ENCODE measurements at places on chromosomes 13 and 19. TPM values are rescaled to one million over a fixed set of nuclear protein-coding genes. Genes with fewer than 3 reads are reported as not detected.

Gene ZSCAN1
- total RNA-seq = under 0.01 TPM

DNA sequence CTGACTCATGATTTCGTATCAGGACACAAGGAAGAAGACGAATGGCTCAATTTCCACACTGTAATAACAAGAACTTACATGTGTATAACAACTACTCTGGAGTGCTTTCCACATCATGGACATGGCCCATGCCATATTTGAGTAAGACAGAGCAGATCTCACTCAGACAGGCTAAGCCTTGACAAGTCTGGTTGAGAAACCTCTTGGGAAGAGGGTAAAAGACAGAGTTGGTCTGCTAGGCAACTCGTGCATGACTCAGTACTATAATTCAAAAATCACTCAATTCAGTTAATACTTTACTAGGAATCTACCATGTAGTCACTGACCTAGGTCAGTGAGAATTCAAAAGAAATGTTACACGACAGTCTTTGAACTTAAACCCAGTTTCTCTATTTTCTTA lies 5.7 kb upstream of the THSD1 start:
- DNase-seq = peak; percentile 92

Gene FGF22
- under 0.01 TPM for total RNA-seq

Gene CFAP97D2
- not detected for total RNA-seq

GRCh38 chr13:82848766-82849165 lies 1033.5 kb downstream of the SLITRK1 start:
- DNase-seq = no peak

DNA sequence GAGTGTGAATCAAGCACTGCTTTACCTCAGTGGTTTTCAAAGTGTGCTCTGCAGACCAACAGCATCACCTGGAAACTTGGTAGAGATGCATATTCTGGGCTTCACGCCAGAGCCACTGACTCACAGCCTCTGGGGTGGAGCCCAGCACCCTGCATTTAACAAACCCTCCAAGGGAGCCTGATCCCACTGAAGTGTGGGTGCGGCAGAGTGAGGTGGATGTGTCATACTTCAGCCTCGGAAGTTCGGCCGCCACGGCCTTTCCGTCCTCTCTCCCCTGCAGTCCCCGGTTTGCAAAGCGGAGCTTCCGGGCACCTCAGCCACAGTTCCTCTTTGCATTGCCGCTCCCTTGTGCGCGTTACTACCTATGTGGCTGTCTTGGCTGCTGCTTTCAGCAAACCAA lies 33.3 kb upstream of the MICU2 start:
- peak; percentile 77 for DNase-seq

- no peak for DNase-seq
Measured at GRCh38 chr19:50558449-50558848, 9.8 kb downstream of the LRRC4B start.

Gene DMKN
- total RNA-seq = 29.3 TPM

Gene ZNF534
- total RNA-seq = 0.17 TPM

DNA sequence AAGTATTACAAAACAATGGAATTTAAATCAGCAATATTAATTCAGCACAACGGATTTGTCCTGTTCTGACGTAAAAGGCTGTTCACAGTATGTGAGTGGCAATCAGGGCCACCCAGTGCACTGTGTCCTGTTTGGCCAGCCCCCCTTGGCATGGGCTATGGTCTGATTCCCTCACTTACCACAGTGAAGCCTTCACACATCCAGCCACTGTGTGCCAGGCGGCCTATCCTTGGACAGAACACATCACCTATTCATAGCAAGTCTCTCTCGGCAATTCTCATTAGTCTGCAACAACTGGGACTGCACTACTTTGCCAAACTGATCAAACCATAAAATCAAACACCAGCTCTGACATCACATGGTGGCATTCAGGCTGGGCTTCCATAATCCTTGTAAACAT lies 221.5 kb upstream of the TSHZ3 start:
- no peak for DNase-seq

Gene GPR12
- total RNA-seq = not detected

- no peak for DNase-seq
Measured at GRCh38 chr19:54572696-54573311, 786 bp upstream of the LILRA2 start.

Gene LYPD3
- 0.50 TPM for total RNA-seq

GRCh38 chr13:97460004-97460775 lies 26.2 kb downstream of the RAP2A start:
- DNase-seq = peak; percentile 12

GRCh38 chr19:45498411-45499195 lies at the start of gene PPM1N:
Gene PPM1N, plus strand, starts transcription at chr19:45498443. Its CDS starts 30 bp downstream, at chr19:45498473.
- DNase-seq = no peak

DNA sequence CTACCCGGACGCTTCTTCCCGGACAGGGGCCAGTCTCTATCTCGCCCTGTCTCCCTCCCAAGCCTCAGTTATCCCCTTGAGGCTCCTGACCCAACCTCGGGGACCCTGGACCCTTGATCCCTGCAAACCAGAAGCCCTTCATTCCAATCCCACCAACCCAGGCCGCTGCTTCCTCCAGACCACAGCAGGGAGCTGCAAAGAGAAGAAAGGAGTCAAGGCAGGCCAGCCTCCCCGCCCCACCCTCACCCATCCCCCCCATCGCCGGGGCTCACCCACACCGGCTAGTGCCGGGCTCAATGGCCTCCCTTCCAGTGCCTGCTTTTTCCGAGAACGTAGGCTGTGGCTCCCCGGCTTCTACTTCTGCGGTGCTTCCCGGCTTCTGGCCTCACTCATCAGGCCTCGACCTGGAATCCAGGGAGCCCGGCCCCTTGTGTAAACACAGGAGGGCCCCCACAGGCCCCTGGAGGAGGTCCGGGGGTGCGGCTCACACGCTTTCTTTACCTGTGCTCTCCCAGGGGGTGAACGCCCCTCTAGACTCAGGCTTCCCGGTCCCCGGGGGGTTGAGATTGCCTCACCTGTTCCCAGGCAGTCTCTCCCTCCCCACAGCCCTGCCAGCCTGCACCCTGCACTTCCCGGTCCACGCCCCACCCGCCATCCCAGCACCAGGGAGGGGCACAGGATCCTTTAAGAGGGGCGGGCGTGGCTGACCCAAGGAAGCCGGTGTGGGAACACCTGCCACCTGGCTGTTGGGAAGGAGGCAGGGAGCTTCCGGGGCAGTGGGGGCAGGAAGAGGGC lies at the start of gene FAM83E:
TSS of gene FAM83E (minus strand) at position 641 of the 795 bp plus-strand sequence. CDS start 1,704 bp downstream, outside the sequence.
- no peak for DNase-seq

- no peak for DNase-seq
Measured at GRCh38 chr13:109593230-109593629, 193.2 kb downstream of the IRS2 start.

Gene ZNF555
- total RNA-seq = 4.6 TPM

GRCh38 chr13:92415781-92416180 lies 810.8 kb upstream of the GPC6 start:
- no peak for DNase-seq

DNA sequence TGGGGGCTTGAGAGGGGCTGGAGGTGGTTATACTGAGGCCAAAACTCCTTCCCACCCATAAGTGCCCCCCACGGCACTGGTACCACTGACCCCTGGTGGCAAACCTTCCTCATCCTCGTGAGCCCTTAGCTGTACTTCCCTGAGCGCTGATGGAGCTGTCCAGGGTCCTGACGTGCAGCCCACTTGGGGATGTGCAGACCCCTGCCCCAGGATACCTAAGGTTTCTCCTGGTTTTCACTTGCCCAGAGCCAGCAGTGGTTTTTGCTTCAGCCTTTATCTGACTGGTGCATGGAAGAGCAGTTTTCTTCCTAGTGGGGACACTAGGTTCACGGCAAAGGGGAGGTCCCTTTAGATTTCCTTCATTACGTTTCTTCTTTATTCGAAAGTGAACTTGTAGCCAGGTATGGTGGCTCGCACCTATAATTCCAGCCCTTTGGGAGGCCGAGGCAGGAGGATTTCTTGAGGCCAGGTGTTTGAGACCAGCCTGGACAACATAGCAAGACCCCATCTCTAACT lies 28.7 kb upstream of the KCTD15 start:
- peak; percentile 17 for DNase-seq

DNA sequence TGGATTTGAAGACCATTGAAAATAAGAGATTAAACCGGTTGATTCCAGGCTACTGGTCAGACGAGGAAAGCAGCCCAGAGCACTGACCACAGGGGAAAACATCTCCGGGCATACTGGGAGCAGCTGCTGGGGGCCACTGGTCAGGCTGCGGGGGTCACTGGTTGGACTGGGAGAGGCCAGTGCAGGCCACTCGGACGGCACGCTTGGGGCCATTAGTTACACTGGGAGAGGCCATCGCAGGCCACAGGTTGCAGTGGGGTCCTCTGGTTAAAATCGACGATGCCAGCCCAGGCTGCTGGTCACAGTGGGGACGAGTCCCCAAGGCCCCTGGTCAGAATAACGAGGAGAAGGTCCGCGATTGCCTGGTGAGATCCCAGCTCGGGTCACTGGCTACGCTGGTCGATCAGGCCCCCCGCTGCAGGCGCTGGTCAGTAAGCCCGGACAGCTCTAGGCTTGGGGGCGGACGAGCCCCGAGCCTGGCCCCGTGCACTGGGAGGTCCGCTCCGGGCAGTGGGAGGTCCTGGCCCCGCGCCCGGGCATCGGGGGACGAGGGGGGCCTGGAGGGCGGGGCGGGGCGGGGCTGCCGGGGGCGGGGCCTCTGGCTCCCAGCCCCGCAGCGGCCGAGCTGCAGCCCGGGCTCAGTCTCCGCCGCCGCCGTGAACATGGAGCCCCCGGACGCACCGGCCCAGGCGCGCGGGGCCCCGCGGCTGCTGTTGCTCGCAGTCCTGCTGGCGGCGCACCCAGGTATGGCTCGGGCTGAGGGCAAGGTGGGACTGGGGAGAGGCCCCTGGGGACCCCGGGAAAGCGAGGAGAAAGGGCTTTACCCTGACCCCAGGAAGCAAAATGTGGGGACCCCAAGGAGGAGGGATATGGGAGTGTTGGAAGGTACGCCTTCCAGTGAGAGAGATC lies at the start of gene BCAM:
TSS of gene BCAM (plus strand) at position 641 of the 909 bp plus-strand sequence. CDS start at position 663, 22 bp downstream.
- DNase-seq = peak; percentile 64

DNA sequence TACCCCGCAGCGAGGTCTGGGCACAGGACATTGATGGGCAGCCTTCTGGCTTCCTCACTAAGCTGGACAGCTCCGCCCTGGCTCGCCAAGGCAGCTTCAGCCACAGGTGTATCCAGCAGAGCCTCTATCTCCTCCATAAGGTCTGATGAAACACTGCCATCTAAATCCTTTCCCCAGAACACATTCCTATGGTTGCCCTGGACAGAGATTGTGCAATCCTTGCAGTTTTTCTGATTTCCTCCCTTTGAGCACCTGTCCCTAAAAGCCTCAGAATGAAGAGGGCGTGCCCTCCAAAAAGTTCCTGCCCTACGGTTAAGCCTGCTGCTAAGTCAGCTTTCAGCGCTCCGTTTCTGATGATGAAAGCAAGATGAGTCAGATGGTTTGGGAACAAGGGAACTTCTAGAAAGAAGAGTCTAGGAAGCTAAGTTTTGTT lies 21.0 kb downstream of the CLEC4M start:
- peak; percentile 18 for DNase-seq

Gene SLC7A10
- not detected for total RNA-seq

Gene FSD1
- total RNA-seq = 8.7 TPM

Gene UBE2L5
- total RNA-seq = not detected

Gene ZNF700
- total RNA-seq = 7.4 TPM

Gene FPR1
- not detected for total RNA-seq

Gene LRG1
- not detected for total RNA-seq

- DNase-seq = peak; percentile 20
Measured at GRCh38 chr13:92573467-92574057, 653.0 kb upstream of the GPC6 start.

GRCh38 chr19:38247734-38248268 lies 8.4 kb downstream of the PPP1R14A start:
- DNase-seq = peak; percentile 63

- peak; percentile 100 for DNase-seq
Measured at GRCh38 chr19:40831502-40832430, 18.5 kb downstream of the CYP2A6 start.

Data from fibroblast of lung (primary cell).